Activated T-cell treated with anti-CD3 and anti-CD28 coated beads for 48 hours (primary cell): ENCODE measurements at places on chromosomes 7 and 10.

DNA sequence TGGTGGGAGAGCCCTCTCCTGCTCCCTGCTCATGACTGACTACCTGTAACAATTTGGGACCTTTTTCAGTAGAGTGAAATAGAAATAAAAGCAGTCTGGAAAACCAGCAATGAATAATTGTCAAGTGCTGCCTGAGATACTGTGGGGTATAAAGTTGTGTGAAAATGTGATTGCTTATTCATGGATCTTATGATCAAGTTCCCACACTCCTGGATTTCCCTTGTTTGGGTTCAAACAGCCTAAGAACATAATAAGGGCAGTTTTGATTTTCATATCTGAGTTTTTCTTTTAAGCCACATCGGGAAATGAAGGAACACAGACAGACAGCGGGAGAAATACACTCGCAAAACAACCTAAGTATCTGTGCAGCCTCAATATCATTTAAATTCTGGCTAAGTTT, 52.9 kb downstream of the CALD1 start:
- no peak for DNase-seq

DNA sequence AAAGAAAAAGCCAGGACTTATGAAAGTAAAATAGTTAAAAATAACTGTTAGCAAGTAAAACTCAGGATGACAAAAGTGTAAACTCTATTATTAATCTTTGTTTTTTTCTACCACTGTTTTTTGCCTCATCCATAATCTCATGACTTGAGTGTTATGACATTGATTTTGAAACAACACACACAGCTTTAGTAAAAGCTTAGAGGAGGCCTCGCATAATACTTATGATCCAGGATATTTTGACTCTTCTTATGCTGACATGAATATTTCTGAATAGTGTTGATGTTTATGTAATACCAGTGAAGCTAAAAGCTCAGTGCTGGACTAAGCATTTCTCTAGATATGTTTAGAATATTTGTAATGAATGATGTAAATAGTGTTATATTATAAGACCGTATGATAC, 10.5 kb downstream of the KAT6B start:
- no peak for DNase-seq

DNA sequence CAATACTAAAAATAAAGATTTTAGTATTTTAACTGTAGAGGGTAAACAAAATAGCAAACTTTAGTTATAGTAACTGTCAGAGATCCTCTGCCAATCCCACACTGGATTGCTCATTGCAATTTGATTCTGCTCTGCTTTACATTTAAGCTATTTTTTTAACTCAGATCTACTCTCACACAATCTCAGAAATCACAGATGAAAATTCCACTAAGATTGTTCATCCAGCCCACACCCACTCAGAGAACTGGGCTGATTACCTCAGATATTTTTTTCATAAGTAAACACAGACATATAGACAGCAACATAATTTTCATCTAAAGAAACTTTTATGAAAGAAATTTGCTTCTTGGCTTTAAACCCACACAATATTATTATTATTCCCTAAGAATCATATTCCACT, 7.0 kb downstream of the OSBPL3 start:
- no peak for DNase-seq

- no peak for DNase-seq
Observed at GRCh38 chr10:128191847-128192246, 65.6 kb upstream of the MKI67 start.

GRCh38 chr10:61187601-61188000, 243.6 kb upstream of the RHOBTB1 start:
- no peak for DNase-seq

- DNase-seq, result no peak
Observed at GRCh38 chr7:120043250-120043649, 229.7 kb upstream of the KCND2 start.
